ENCODE measurements at places on chromosomes 13 and 19.

- no peak for DNase-seq
Measured at GRCh38 chr13:55432814-55433213, 1707.9 kb upstream of the PRR20A start.

DNA sequence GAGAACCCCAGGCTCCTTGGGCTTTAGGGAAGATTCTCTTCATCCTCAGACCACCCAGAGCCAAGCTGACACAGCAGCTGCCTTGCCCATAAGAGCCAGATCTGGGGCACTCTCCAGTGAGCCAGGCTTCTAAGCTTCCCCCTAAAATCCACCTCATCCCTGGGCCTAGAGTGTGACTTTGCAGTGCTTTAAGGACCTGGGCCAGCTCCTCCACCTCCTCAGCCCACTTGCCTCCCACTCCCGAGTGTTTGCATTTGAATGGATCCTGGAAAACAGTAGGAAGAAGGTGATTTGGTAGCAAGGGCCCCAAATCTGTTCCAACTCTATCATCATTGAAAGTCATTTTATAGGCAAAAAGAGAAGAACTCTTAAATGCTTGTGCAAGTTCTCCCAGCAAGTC, 108.7 kb upstream of the UBL3 start:
- DNase-seq: peak; percentile 30

DNA sequence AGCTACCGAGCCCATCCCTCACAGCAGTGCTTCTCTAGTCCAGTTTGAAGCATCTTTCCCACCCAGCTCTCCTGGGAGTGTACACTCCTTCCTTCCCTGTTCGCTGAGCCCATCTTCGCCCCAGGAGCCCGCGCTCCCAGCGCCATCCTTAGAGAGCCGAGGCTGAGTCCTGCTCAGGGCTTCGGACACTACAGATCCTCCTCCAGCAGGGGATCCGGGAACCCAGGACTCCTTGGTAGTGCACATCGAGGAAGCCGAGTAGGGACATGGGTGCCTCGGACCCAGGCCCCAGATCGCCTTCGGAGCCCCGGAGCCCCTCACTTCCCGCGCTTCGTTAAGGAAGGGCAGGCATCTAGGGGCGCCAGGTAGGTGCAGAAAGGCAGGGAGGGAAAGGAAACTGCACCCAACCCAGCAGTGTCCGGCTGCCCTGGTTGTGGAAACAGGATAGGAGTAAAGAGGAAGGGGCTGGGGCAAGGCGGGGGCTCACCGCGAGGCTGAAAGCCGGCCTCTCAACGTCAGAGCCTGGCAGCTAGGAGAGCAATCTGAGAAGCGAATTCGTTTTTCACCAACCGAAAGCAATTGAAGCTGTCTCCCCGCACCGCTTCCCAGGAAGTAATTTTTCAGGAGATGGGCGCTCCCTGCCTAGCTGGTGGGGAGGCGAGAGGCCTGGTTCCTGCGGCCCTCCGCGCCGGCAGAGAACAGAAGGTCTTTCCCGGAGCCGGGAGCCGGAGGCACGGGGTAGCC, 1.0 kb downstream of the PDX1 start:
- DNase-seq: peak; percentile 63

DNA sequence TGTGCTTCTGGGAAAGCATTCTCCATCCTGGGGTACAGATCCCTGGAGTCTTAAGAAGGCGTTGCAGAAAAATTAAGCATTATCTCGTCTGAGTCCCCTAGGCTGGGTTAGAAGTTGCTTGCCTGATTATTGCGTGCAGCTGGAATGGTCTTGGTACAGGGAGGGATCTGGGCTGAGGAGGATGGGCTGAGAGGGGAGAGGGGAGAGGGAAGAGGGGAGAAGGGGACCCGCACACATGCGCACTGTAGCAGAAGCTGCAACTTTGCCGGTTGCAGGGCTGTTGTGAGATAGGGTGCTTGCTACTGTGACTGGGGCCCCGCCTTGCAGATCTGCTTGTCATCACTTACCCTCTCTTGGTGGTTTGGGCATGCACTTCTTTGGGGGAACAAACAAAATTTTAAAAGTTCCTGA, 316.8 kb downstream of the DLEU7 start:
- DNase-seq: no peak

GRCh38 chr19:38441657-38442348, 8.3 kb downstream of the RYR1 start:
- no peak for DNase-seq

GRCh38 chr19:44796701-44797115, 12.2 kb upstream of the BCAM start:
- no peak for DNase-seq

DNA sequence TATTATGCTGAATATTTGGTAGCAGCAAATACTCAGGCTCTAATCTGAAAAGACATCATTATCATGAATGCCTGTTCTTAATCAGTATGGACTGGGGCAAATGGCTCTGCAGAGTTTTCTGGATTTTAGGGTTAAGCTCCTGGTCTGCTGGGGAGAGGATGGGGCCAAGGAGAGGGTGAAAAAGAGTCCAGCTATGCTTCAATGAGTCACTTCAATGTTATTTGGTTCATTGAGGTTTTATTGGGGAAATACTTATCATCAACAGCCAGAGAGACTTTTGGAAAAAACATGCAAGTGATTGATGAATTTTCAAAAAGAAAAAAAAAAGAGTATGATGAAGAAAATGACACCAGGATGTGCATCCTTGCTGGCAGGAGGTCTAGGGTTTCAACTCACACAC, 278.3 kb downstream of the UQCRFS1 start:
- no peak for DNase-seq

DNA sequence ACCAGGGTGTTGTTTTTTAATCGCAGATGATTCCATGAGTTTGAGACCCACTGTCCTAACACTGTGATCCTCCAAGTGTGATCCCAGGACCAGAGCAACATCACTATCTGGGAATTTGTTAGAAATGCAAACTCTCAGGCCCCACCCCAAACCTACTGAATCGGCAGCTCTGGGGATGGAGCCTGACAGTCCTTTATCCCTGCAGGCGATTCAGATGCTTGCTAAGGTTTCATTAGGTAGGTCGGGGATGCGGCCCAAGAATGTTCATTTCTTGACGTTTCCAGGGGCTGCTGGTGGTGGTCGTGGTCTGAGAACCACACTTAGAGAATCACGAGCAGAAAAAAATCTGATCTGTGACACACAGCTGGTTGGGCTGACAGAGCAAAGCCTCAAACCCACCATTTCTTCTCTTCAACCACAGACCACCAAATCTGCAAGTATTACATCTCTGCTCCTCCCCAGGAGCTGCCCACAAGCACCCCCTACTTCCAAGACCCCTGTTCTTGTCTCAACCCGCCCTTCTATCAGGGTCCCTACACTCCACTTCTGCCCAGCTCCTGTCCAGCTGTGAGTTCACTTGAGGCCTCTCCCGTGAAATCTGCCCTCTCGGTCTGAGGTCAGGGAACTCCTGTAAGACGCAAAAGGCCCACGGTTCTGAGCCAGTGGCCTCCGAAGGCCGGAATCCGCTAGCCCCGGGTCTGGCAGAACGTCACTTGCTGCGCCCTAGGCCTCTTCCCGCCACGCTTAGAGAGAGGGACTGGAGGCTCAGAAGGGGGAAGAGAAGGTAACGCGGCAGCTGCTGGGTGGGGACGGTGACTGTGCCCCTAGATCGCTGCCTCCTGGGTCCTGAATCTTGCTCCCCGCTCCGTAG, 1.1 kb upstream of the FARP1 start:
- peak; percentile 56 for DNase-seq

DNA sequence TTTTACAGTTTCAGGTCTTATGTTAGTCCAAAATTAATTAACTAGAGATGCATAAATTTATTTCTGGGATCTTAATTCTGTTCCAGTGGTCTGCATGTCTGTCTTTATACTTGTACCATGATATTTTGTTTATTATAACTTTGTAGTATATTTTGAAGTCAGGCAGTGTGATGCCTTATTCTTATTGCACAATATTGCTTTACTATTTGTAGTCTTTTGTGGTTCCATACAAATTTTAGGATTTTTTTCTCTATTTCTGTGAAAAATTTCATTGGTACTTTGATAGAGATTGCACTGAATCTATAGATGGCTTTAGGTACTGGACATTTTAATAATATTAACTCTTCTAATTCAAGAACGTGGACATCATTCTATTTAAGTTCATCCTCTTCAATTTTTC, 304.0 kb downstream of the GPC5 start:
- no peak for DNase-seq

DNA sequence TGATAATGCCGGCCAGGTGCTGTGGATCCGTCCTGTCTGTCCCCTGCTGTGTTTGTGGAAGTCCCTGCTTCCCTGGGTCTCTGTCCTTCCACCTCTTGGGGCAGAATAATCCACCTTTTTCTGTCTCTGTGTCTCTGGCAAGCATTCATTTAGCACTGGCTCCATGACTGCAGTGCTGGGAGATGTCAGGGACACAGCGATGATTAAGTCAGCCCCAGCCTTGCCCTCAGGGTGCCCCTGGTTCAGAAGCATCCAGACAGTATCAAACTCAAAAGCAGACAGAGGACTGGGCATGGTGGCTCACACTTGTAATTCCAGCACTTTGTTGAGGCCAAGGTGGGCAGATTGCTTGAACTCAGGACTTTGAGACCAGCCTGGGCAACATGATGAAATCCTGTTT, 1.5 kb downstream of the HIPK4 start:
- DNase-seq: no peak

GRCh38 chr13:76329866-76330580, 556.2 kb downstream of the KCTD12 start:
- no peak for DNase-seq

DNA sequence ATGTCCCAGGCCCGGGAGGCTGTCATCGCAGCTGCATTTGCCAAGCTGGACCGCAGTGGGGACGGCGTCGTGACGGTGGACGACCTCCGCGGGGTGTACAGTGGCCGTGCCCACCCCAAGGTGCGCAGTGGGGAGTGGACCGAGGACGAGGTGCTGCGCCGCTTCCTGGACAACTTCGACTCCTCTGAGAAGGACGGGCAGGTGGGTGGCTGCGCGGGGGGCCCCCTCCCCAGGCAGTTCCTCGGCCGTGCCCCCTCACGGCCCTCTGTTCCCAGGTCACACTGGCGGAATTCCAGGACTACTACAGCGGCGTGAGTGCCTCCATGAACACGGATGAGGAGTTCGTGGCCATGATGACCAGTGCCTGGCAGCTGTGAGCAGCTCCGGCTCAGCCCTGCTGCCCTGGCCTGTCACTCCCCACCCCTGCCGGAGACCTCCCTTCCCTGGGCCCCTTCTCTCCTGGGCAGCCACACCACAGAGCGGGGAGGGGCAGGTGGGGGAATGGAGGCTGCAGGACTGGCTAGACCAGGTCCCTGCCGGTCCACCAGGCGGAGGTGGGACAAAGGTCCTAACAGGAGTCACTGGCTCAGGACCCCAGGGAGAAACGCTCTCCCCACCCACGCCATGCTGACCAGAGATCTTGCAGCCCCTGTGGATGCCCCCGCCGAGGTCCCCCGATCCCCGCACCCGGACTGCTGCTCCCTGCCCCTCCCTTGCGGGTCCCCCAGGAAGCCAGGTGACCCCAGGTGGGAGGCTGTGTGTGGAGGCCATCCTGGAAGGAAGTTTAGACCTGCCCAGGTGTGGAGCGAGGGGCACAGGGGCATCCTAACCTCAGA, 1.1 kb downstream of the CAPS start:
- no peak for DNase-seq

DNA sequence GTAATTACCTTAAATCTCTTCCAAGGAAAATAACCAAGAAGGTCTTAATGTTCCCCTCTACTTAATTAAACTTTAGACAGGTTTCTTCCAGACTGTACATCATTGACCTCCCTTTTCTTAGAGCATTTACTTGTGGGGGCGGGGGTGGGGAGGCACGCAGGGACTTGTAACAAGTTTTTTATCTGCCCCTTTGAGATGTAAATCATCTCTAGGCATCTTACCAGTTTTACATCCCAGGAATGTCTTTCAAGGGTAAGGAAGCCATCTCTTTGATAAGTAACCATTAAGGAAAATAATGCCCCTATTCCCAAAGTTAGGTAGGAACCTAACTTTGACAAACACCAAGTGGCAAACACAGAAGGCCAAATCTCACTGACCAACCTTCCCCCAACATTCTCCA, 528.6 kb downstream of the SUCLA2 start:
- no peak for DNase-seq

- no peak for DNase-seq
Measured at GRCh38 chr13:50446611-50447010, 396.9 kb downstream of the DLEU7 start.

Data from activated CD8-positive, alpha-beta memory T cell treated with anti-CD3 and anti-CD28 coated beads for 24 hours (primary cell).